ENCODE measurements at places on chromosomes 7 and 10.
A peak's percentile ranks its signal among the peaks of the same experiment; 100 is the strongest.

GRCh38 chr10:97566336-97566996 lies 6.1 kb upstream of the ANKRD2 start:
- DNase-seq = no peak

- DNase-seq = no peak
These were observed 64.4 kb upstream of the ARID5B start for GRCh38 chr10:61836888-61837754.

DNA sequence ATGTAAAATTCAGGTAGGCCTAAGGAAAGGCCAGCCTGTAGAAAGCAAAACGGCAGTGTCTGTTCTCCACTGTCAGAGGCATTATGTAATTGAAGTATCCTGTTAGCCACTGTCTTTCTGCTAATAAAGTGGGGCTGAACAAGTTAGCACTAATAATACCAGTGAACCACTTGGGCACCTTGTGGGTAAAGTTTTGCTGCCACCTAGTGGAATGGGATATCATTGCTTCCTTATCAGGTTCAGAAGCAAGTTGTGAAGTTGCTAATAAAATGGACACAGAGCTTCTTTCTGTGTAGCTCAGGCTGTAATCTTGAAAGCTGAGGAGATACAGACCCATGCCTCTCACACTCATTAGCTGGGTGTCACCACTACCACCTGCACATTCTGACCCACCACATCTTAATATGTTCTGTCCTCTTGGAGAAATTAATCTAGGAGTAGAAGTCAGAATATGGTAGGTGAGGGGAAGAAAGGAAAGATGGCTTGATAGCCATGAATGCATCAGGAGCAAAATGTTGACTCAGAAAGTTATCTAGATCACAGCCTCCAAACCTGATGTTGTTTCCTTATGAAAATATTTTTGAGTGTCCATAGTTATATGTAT lies 175.1 kb downstream of the SEPTIN7 start:
- peak; percentile 10 for DNase-seq

DNA sequence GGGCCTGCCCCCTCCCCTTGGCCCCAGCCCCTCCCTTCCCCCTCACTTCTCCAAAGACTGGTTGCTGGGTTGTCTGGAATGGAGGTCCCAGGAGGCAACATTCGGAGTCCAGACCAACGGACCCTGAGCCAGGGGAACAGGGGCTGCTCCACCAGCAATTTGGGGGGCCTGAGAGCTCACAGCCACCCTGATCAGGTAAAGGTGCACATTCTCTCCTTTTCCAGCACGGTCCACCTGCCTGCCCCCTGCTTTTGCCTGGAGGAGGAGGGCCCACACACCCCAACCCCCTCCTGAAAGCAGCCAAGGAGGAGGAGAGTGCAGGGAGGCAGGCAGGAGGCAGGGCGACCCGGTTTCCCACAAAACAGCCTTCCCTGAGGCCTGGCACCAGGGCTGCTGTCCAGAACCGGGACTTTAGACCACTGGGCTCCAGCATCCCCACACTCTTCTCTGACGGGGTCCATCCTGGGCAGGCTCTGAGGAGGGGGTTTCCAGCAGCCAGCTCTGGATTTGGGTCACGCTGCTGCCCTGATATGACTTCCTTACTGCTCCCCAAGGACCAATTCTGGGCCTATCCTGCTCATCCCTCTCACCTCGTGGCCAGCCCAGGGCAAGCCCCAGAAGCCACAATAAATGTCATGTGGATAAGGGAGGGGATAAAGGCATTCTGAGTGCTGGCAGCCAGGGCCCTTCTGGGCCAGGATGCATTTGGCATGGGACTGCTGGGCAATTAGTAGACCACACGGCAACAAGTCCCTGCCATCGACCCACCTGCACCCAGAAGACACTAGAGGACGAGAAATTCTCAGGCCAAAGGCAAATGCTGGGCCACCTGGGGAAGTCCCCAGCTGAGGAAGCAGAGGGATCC lies 1.1 kb upstream of the CAMK2B start:
- DNase-seq = no peak

- DNase-seq = no peak
These were observed 14.4 kb downstream of the SPOCK2 start for GRCh38 chr10:72073708-72074573.

GRCh38 chr10:5751601-5752253 lies 61.5 kb downstream of the GDI2 start:
- no peak for DNase-seq

GRCh38 chr10:97463363-97464132 lies 17.6 kb downstream of the ZDHHC16 start:
- DNase-seq = peak; percentile 65

DNA sequence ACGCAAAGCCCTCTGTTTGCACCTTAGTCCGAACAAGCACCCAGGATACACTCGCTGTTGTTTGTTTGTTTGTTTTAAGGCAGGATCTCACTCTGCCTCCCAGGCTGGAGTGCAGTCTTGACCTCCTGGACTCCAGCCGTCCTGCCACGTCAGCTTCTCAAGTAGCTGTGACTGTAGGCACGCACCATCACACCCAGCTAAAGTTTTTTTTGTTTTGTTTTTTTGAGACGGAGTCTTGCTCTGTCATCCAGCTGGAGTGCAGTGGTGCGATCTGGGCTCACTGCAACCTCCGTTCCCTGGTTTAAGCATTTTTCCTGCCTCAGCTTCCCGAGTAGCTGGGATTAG lies 76.8 kb downstream of the CTBP2 start:
- no peak for DNase-seq

DNA sequence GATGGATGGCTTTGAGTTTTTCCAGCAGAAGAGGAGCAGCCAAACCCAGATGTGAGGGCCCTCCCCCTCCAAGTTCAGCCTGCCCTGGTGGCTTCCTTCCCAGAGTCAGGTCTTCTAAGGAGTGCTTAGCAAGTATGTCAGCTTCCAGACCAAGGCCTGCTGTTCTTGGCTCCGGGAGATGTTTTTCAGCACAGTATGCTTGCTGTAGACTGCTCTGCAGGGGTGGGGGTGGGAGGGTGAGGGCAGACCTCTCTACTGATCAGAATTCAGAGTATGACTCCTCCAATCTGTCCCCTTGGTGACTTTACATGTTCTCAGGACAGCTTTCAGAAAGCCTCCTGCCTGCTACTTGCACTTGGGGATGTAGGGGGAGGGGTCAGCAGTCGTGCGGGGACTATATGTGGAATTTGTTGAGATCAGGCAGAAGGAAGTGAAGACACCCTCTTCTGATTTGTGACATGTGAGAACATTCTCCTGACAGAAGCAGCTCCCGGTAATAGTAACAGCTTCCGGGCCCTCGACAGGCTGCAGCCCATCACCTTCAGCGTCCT lies 516.4 kb upstream of the ZMIZ1 start:
- DNase-seq = no peak

GRCh38 chr7:36107926-36108631 lies 45.0 kb upstream of the EEPD1 start:
- DNase-seq = no peak

GRCh38 chr10:60426425-60426824 lies 36.8 kb upstream of the ANK3 start:
- no peak for DNase-seq

DNA sequence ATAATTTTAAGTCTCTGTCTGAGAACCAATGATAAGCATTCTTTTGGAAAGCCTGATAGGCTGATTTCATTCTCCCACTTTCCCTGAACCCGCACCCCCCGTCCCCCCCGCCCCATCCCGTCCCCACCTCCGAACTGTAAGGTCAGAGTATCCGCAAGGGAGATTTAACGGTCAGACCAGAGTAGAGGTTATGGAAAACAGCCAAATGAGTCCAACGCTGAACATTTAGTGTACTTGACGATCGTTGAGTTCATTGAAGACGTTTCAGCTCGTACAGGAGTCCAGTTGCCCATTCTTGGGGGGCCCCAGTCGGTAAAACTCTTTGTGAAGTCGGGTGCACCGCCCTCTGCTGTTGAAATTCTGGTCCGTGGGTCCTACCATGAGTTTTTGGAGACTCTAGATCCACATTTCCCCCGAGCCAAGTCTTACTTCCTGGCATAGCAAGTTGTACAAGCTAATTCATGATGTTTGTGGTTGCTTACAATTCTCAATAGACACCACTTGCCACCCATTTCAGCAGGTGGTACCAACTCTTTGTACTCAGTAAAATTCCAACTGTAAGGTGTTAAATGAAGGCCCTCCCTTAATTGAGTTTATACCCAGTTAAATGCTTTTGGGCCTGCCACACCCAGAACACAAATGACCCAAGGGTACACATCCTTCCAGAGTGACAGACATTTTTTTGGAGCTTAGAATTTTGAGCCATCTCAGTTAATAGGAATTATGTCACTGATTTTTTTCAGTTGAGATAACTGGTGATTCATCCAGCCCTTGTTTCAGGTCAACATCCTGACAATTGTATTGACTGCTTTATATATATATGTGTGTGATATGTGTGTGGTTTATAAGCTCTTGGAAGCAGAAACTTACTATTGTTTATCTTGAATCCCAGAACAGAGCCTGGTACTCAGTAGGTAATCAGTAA lies 1.2 kb downstream of the MARCHF5 start:
- no peak for DNase-seq

DNA sequence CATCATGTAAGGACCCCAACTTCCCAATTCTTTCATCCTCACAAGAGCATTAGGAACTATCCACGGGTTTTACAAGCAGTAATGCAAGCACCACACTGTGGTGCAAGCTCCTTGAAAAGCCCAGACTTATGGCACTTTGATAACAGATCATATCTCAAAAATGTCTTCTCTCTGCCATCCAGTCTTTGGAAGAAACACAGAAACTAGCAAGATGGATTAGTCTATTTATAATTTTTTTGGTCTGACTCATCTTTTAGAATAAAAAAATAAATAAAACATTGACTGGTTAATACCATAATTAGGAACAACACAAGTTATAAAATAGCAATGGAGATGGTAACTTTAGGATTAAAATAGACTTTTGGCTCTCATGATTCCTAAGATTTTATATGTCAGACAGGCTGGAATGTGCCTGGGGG lies 49.0 kb upstream of the CALD1 start:
- no peak for DNase-seq

DNA sequence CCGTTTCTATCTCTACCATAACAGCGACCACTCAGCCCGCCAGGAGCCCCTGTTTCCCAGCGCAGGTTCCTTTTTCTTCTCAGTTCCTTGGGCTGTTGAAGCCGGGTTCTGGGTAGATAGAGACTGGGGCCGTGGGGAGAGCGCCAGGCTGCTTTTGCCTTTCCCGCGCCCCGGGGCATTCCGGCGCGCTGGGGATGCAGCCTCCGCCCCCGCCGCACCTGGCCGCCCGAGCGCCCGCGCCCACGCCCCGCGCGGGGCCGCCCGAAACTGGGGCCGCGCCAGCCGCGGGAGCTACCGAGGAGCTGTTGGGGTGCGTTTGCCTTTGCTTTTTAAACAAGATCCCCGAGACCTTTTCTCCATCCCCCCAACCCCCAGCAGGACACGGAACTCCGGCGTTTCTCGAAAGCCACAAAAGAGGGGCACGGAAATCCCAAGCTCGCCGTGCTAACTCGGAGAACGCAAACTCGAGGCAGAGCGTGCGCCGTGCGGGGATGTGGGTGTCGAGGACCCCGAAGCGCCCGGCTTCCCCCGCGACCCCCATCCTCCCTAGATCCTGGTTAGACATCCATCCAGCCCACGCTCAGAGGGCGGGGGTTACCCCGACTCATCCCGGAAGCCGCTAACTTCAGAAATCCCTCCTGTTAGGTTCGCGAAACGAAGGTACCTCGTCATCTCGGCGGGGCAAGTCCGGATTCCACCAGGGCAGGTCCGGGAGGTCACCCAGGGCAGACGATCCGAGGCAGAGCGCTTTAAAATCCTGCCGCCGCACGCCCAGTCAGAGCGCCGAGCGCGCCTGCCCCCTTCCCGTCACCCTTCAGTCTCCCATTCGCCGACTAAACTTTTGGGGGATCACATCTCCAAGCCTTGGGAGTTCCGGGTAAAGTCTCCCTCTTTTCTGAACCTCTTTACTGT lies 1.0 kb downstream of the GRM8 start:
- peak; percentile 9 for DNase-seq

DNA sequence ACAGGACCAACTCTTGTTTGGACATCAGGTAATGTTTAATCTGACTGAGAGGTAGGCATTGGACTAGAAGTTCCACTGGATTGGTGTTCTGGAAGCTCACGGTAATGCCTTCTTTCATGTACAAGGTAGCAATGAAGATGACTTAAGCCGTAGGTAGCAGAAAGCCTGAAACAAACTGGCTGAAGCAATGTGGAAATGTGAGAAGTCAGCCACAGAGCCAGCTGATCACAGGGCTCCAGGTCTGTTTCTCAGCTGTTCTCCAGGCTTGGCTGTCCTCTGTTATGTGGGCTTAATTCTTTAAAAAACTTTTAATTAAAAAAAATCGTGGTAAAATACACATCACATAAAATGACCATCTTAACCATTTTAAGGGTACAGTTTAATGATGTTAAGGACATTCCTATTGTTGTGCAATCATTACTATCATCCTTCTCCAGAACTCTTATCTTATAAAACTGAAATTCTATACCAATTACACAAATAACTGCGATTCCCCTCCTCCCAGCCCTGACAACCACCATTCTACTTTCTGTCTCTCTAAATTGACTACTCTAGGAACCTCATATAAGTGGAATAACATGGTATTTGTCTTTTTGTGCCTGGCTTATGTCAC lies 101.4 kb upstream of the ZNF32 start:
- no peak for DNase-seq

DNA sequence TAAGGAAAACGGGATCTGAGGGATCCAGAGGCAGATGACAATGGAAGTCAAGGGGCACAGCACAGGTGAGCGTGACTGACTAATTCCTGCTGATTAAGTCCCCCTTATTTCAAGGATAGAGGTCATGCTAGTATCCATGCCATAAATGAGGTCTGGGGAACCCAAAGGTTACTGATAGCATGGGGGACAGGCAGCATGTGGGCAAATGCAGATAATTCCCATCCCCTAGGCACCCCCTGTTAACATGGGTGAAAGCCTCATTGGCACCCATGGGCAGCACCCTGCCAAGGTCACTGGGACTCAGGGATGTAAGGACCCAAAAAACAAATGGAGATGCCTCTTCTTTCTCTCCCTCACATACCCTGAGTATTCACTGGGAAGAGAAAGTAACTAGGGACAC lies 139.7 kb downstream of the WDR11 start:
- no peak for DNase-seq
